ENCODE measurements at places on chromosomes 1 and 21.

- no peak for DNase-seq
Observed at GRCh38 chr21:31354604-31355443, 10.8 kb upstream of the TIAM1 start.

GRCh38 chr1:151537112-151537511, 3.0 kb upstream of the TUFT1 start:
- DNase-seq = no peak

DNA sequence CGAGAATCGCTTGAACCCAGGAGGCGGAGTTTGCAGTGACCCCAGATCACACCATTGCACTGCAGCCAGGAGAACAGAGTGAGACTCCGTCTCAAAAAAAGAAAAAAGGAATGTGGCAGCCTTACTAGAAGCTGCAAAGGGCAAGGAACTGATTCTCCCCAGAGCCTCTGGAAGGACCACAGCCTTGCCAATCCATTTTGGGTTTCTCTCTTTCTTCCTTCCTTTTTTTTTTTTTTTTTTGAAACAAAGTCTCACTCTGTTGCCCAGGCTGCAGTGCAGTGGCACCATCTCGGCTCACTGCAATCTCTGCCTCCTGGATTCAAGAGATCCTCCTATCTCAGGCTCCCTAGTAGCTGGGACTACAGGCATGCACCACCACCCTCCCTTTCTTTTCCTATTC, 9.9 kb upstream of the IFNGR2 start:
- no peak for DNase-seq

- DNase-seq = no peak
Observed at GRCh38 chr1:64199154-64199553, 4.3 kb upstream of the UBE2U start.

DNA sequence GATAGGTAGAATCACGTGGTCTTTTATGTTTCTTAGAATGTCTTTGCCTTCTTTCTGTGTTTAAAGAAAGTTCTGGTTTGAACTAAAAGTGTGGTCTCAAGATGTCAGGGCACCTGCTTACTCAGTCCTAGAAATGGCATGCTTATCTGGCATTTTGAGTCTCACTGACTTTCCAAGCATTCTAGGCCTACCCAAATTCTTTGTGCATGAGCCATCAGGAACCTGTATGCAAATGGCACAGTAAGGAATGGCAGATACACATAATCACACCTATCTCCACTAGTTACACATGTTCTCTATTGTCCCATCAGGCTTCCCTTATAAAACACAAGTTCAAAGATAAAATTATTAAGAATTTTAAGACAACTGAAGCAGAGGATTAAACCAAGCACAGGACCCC, 29.5 kb upstream of the CLCA4 start:
- no peak for DNase-seq

GRCh38 chr1:83923553-83923952, 75.4 kb downstream of the TTLL7 start:
- DNase-seq = no peak

DNA sequence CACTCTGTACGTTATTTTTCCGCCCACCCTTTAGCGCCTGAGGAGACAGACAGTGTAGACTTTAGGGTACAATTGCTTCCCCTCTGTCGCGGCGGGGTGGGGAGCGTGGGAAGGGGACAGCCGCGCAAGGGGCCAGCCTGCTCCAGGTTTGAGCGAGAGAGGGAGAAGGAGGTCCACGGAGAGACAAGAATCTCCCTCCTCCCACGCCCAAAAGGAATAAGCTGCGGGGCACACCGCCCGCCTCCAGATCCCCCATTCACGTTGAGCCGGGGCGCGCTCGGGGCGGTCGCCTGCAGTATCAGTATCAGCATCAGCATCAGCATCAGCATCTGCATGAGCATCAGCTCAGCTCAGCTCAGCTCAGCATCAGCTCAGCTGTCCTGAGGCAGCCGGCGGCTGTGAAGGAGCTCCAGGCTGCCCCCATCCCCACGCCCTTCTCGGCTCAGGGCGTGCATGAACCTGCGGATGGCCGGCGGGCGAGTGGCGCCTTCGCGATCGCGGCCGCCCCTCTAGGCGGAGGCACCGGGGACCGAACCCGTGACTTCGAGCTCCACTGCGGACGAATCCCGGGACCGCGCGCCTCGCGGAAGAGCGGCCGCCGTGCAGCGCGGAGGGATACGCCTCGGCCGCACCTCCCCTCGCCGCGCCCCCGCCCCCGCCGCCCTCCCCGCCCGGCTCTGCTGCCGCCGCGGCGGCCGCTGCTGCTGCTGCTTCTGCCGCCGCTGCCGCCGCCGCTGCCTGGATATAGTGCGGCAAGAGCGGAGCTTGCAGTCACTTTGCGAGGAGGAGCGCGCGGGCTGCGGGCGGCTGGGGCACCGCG, at the start of gene NCAM2:
NCAM2 (plus strand) TSS at position 774 of the 820 bp plus-strand sequence.
- peak; percentile 48 for DNase-seq

- DNase-seq = no peak
Observed at GRCh38 chr1:26182383-26182696, 5.0 kb downstream of the CNKSR1 start.

DNA sequence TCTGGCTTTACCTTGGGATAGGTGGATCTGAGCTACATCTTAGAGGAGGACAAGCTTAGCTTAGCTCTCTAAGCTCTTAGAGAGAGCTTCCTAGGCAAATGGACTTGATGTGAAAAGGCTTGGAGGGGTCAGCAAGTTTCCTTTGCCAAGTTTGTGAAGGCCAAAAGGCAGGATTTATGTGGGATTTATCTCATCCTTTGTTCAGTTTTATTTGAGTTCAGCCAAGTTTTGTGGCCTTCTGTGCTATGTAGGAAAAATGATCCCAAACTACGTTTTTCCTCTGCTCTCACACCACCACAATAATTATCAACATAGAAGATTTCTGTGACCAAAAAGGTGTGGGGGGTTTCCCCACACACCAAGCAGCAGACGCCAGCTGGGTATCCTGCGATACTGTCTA, 26.0 kb upstream of the RNF11 start:
- DNase-seq = no peak

DNA sequence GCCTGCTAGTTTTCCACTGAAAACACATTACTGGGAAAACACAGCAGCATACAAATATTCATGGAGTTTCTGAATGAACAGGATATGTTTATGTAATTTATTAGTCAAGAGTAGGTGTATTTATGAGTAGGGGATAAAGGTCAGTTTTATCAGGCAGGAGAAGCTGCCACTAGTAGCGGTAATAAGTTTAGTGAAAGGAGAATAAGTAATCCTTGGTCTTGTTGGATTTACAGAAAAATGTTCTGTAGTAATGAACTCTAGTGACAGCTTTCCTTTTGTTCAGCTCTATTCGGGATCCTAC, 1.2 kb downstream of the MAST2 start:
- DNase-seq = no peak

DNA sequence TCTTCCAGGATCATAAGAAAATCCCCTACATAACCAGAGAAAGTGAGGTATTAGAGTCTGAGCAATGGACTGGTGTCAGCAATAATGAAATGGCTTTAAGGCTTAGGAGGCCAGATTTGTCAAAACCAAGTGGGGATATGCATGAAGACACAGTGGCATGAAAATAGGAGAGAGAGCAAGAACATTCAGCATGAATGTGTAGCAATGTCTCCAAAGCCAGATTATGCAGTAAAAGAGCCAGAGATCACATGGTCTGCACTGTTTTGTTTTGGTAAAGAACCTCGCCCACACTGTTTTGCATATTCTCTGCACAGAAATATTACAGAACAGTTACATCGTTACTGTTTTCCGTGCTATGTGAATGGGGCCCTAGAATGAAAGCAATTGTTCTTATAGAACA, 589.4 kb downstream of the PLPP3 start:
- DNase-seq = no peak

DNA sequence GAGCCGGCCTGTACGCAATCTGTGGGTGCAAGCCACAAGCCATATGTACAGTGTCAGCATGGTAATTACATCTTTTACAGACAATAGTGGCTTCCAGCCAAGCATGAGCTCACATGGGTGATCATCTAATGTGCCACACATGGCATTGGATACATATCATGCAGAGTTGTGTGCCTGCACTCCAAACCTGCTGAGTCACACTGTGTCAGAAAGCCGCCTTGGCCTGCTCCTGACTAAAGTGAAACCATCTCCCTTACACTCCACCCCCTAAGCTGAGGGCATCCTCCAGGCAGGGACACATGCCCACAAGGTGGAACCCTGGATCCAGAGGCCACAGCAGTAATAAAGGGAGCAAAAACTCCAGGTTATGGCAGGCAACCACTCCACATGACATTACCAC, 72.5 kb downstream of the KCNT2 start:
- no peak for DNase-seq
